A172 (cell line): ENCODE measurements at places on chromosomes 5 and 9. TPM values are rescaled to one million over a fixed set of nuclear protein-coding genes. Genes with fewer than 3 reads are reported as not detected.

- DNase-seq: no peak
Observed at GRCh38 chr5:141714542-141715310, 32.7 kb upstream of the ARAP3 start.

- no peak for DNase-seq
Observed at GRCh38 chr5:173001229-173001841, 17.8 kb downstream of the ATP6V0E1 start.

KCNV2 gene
- total RNA-seq: not detected in 2 replicates

- DNase-seq: no peak
Observed at GRCh38 chr5:147668385-147668784, 114.1 kb downstream of the JAKMIP2 start.

- DNase-seq: no peak
Observed at GRCh38 chr5:91077623-91078022, 305.5 kb downstream of the ARRDC3 start.

DNA sequence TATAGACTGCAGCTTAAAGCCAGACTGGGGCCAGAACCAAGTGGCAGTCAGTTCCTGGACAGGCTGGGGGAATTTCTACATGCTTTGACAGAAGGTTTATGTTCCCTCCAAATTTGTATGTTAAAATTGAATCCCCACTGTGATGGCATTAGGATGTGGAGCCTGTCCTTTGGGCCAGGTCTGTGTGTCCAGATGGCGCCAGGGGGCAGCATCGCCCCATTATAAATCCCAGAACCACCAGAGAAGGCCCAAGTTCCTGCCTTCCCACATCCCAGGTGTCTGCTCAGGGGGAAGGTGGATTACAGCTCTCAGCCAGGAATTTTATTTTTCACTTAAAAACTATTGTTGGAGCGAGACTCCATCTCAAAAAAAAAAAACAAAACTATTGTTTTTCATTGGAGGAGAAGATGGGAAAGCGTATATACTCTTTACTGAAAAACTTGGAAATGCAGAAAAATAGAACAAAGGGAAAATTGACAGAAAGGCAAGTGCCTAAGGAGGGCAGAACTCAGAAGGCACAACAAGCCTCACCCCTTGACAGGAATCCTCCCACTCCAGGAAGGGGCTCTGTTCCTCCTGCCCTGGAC is 5.0 kb downstream of the IL3 start:
- peak; percentile 88 for DNase-seq

URM1 gene
- total RNA-seq: 105 and 125 TPM in 2 replicates
